ENCODE measurements at places on chromosomes 4 and X.

DNA sequence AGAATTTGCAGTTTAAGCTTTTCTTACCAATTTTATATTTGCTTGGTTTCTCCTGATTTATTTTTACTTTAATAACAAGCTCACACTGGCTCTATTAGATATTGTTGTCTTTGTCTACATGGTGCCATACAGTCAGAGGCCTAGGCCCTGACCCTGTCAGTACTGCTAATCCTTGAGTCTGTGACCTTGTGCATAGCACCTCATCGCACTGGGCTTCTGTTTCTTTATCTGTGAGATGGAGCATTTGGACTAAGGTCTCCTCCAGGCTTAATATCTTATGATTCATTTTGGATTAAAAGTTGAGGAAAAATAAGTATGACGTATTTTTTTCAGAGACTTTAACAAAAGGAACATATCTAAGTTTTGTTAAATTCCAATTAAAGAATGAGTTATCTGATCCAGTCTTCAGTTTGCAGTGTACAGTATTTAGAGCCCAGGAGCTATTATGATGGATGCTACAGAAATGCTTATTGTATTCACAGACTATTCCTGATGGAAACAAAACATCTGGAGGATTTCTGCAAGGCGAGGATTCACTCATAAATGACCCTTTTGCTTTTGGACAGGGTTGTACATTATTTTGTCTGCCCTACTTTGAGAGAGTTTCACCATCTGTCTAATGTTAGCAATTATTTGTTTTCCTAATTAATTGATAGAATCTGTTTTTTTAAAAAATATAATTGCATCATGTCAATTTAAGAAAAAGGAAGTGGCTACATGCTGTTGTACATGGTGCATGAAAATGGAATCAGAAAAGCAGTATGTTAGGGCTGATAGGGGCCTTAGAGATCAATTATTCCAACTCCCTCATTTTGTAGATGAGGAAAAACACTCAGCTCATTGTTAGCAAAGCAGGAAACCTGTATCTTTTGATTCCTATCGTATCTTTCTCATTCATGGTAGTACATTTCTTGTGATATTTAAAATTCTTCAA, 203.6 kb downstream of the BANK1 start:
- no peak for DNase-seq

- no peak for DNase-seq
Observed at GRCh38 chrX:18146954-18147353, 73.7 kb downstream of the BEND2 start.

DNA sequence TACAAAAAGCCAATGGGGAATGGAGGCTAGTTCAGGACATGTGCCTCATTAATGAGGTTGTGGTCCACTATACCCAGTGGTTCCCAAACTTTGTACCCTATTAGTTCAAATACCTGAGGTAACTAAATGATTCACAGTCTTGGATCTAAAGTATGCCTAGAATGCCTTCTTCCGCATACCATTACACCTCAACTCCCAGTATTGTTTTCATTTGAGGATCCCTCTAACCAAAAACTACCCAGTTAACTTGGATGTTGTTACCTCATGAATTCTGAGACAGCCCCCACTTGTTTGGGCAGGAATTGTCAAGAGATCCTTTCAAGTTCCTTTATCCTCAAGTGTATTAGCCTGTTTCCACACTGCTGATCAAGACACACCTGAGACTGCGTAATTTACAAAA, 439.2 kb downstream of the PCDH10 start:
- no peak for DNase-seq

- no peak for DNase-seq
Observed at GRCh38 chrX:109345856-109346255, 136.0 kb downstream of the GUCY2F start.

- DNase-seq: peak; percentile 61
Observed at GRCh38 chrX:18390941-18391538, 34.4 kb upstream of the CDKL5 start.

DNA sequence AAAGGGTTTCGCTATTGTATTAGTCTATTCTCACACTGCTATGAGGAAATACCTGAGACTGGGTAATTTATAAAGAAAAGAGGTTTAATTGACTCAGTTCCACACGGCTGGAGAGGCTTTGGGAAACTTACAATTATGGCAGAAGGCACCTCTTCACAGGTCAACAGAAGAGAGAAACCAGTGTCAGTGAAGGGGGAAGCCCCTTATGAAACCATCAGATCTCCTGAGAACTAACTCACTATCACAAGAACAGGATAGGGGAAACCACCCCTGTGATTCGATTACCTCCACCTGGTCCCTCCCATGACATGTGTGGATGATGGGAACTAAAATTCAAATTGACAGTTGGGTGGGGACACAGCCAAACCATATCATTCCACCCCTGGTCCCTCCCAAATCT, 589.5 kb downstream of the CENPC start:
- DNase-seq: no peak

GRCh38 chrX:153827016-153827415, 3.3 kb downstream of the PDZD4 start:
- DNase-seq: no peak

DNA sequence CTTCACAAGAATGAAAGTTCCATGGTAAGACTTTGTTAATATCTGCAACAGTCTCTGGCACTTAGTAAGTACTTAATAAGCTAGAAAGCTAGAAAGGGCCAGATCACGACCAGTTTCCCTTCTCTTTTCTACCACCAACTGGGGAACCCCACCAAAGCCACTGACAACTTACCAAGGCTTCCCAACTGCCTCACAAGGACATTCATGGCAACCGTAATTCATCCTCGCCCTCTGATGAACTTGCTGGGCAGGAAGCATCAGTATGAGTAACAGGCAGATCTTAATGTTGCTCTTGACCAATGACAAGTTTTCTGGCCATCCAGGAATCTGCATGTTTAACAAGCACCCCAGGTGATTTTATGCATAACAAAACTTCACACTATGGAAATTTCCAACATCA, 23.2 kb upstream of the ZCCHC13 start:
- DNase-seq: no peak

DNA sequence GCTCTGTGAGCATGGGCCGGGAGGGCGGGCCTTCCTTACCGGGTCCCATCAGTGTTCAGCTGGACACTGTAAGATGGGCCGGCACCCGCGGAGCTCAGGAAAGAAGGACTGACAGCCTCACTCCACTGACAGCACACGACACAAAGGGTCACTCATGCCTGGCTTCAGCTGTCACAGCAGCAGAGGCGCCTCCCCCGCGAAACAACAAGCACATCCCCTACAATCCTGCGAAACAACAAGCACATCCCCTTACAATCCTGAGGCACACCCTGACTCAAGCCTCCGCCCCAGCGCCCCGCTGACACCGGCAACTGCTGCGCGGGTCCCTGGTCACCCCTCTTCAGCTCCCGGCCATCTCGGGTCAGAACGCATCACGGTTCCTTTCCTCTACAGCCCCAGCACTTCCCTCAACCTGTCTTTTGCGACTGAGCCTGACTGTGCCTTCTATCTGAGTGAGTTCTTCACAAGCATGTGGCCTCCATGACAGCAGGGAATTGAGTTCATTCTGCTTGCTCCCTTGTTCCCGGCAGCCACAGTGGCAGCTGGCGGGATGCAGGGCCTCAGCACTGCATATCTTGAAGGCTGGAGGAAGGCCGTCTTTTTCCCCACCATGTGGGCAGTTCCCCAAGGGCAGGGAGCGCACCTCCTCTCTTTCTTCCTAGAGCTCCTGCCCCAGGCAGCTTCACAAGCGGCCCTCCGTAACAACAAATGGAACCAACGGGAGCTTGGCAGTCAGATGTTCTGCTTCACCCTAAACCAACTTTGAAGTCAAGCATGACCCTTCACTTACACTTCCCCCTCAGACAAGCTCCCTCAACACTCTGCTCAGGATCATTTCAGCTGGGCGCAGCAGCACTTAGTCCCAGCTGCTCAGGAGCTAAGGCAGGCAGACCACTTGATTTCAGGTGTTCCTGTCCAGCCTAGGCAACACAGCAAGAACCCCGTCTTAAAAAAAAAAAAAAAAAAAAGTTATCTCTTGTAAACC, 39.6 kb downstream of the SCD5 start:
- no peak for DNase-seq

DNA sequence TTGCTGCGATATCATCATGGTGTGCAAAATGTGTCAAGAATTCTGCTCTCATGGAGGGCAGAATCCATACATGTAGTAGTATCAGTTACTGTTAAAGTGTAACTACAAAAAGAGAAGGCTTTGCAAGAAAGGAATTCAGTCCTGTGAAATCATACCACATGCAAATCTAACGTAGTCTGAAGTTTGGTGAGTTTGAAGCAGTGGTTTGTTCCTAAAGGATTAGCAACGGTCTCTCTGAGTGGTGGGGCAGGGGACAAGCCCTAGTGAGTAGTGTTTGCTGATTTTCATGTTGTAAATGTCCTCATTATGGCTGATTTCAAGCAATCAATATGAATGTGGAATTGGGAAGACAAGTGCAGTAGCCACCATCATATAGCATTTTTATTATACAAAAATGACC, 47.1 kb upstream of the CLNK start:
- no peak for DNase-seq

DNA sequence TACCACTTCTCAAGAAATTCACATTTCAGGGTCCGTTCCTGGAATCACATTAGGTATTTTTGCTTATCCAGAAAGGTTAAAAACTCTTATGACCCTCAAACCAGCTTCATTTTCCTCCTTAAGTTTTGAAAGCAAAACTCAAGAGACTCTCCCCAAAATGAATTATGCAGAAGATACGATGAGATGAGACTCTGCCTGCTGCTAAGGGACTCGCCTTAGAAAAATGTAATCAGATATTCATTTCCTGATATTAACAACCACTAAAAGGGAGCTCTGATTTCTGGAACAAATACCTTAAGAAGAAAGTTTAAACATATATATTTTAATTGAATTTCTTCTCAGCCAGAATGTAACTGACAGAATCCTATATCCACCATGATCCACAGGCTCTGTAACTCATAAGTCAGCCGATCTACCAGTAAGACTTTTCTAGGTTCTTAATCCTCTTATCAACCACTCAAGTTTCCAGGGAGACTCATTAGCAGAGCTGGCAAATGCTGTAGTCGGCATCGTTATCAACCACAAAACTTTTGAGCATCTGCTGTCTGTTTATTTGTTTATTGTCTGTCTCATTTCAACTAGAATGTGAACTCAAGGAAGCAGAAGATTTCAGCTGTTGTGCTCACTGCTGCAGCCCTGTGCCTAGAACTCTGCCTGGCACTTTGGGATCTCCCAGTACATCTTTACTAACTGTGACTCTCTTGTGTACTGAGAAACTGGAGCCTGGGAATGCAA, 112.5 kb downstream of the LDB2 start:
- DNase-seq: no peak

DNA sequence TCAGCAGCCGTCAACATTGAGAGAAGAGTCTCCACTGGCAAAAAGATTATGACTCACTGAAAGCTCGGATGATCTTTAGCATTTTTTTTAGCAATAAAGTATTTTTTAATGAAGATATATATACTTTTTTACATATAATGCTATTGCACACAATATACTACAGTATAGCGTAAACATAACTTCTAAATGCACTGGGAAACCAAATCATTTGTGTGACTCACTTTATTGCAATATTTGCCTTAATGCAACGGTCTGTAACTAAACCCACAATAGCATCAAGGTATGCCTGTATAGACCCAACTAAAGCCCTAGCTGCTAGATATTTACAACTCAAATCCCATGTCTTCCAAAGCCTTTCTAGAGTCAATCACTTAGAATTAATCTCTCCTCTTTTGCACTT, 52.3 kb upstream of the EDNRA start:
- DNase-seq: no peak

- DNase-seq: no peak
Observed at GRCh38 chrX:13805241-13805640, 11.7 kb downstream of the GPM6B start.

- DNase-seq: no peak
Observed at GRCh38 chrX:33138677-33139249, 72.6 kb downstream of the DMD start.

DNA sequence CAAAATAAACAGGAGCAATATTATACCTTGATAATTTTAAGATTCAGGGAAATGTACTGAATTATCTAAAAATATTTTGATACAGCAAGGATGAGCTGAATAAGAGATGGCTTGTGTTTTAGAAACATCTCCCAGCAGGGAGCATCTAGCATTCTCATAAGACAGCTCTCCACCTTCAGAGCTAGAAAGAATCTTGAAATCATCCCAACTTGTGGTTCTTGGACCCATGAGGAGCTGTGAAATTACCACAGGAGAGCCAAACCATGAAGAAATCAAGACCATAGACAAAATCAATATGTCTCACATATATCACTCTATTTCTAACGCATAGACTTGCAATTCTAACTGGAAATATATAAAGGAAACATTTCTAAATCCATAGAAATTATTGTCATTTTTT, 210.6 kb upstream of the DKK2 start:
- no peak for DNase-seq

DNA sequence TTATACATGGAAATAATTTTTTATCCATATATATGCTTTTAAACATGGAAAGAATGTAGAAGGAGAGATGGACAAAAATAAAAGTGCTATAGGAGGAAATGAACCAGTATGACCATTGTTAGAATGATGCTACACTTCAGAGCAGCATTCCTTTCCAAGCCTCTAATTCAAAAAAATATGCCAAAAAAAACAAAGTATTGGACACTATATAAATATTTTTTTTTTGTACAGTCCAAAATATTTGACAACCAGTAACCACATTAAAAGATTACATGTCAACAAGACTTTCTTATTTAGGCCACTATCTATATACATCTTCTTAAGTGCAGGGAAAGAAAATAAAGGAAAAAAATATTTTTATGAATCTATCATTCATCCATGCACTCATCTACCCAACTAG, 198.6 kb downstream of the LRBA start:
- no peak for DNase-seq

GRCh38 chr4:129917651-129918050, 821.7 kb downstream of the C4orf33 start:
- no peak for DNase-seq

- DNase-seq: peak; percentile 30
Observed at GRCh38 chr4:118968005-118968404, 79.4 kb downstream of the SYNPO2 start.

DNA sequence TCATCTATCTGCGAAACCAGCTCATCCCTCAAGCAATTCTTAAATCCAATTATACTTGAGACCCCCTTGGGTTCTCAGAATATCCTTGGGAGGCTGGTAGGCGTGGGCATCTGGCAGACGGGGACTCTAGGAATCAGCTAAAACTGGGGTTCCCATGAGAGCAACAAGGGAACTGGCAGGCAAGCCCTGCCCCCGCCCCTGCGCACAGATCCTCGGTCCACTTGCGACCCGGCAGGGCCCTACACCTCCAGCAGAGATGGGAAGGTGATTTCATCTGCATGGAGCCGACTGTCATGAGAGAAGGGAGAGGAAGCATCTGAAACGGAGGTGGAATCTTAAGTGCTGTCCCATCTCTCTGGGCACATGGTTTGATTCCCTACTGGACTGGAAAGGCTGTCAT, 9.9 kb upstream of the C4orf50 start:
- DNase-seq: no peak

GRCh38 chr4:73139991-73140390, 70.5 kb upstream of the COX18 start:
- no peak for DNase-seq

GRCh38 chrX:144730471-144730870, 516.8 kb upstream of the SPANXN1 start:
- no peak for DNase-seq

- no peak for DNase-seq
Observed at GRCh38 chr4:80343887-80344286, 8.4 kb downstream of the CFAP299 start.
